ENCODE measurements at places on chromosomes 5 and 9. TPM values are rescaled to one million over a fixed set of nuclear protein-coding genes. Genes with fewer than 3 reads are reported as not detected.

Gene CORO2A
- total RNA-seq, result 1.6 TPM

Gene F12
- total RNA-seq, result 0.23 TPM

GRCh38 chr9:87766697-87767096 lies 40.8 kb downstream of the CTSL start:
- no peak for DNase-seq
- H3K4me3 ChIP-seq, result no peak overlapping the region
- H3K36me3 ChIP-seq, result no peaks in the 10 kb centered on the region
- no peaks in the 10 kb centered on the region for H3K27me3 ChIP-seq

DNA sequence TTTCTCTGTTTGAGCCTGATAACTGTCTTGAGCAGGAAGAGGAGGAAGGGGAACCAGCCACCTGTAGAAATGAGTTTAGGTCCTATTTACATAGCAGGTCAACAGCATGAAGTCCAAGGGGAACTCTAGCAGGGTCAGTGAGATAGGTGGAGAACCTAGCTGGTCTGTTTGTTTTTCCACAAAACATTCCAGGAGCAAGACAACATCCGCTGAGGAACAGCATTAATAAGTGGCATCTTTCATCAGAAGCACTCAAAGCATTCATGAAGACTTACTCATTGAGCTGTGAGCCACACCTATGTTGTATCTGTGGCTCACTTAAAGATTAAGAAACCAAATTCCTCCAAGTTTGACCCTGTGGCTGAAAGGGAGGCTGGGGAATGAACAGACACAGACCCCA lies 115.9 kb downstream of the ACTBL2 start:
- H3K27me3 ChIP-seq, result no peaks in the 10 kb centered on the region
- H3K4me1 ChIP-seq, result no peaks in the 10 kb centered on the region
- no peaks in the 10 kb centered on the region for H3K36me3 ChIP-seq
- no peak for DNase-seq
- no peak overlapping the region for H3K4me3 ChIP-seq
- H3K27ac ChIP-seq, result no peak overlapping the region

GRCh38 chr5:73061593-73061992 lies 58.8 kb upstream of the TMEM171 start:
- H3K4me1 ChIP-seq, result no peaks in the 10 kb centered on the region

Gene ANKRD18B
- not detected for total RNA-seq

DNA sequence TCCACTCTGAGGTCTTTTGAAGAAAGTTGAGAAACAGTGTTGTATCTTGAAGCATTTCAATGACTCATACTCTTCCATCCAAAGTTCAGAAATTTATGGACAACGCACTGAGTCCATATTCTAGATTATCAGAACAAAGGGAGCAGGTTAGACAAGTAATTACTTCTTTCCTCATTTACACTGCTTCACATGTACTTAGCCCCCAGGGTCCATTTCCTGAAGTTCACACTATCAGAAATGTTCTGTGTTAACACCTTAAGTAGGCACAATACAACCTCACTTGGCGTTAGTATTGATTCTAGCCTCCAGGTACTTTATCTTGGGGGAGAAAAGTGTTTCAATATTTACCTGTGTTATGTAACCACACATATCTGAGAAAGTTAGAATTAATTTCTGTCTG lies 487.9 kb upstream of the DMAC1 start:
- DNase-seq, result no peak
- no peaks in the 10 kb centered on the region for H3K27me3 ChIP-seq
- H3K36me3 ChIP-seq, result no peaks in the 10 kb centered on the region
- H3K4me1 ChIP-seq, result no peaks in the 10 kb centered on the region
- no peak overlapping the region for H3K27ac ChIP-seq

DNA sequence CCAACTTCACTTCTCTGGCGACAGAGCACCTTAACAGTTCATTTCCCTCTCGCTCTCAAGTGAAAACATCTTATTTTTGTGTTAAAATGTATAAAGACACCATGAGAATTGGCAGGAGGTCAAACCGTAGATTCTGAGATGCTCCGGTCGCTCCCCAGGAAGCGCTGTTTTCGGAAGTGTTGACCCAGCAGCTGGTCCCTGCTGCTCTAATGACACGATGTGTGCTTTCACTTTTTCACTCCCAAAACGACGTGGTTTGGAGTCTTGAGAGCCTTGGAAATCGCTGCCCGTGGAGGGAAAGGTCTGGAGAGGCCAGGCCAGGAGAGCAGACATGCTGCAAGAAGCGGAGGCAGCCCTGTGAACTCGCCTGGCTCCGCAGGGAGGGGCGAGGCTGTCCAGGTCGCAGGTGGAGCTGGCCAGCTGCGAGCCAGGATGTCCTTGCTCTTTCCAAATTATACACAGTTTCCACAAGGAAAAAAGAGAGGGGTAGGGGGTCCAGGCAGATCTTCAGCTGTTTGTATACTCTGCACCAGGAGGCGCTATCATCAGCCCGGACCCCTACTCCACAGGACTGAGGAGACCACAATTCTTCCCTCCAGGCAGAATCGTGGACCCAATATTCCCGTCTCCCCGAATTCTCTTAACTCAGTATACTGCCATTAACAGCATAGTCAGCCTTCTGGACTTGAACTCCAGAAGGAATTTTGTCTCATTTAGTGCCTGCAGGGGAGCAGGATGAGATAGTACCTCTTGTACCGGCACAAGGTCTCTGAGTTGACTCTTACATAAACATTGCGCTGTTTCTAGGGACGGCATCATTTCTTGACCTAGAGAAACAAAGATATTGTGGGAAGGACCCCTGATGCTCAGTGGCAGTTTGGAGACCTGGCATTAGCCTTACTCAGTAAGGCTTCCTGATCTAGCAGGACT lies 248.6 kb upstream of the ANKRD55 start:
- H3K4me3 ChIP-seq, result peak overlapping the region; percentile 71
- no peak for DNase-seq
- H3K27me3 ChIP-seq, result no peaks in the 10 kb centered on the region
- peaks cover 3% of the 10 kb centered on the region for H3K4me1 ChIP-seq
- peak overlapping the region; percentile 94 for H3K27ac ChIP-seq

- peaks cover 11% of the 10 kb centered on the region for H3K4me1 ChIP-seq
- DNase-seq, result no peak
- no peaks in the 10 kb centered on the region for H3K27me3 ChIP-seq
- no peak overlapping the region for H3K27ac ChIP-seq
- no peaks in the 10 kb centered on the region for H3K36me3 ChIP-seq
Observed at GRCh38 chr5:146799671-146800070, 78.9 kb downstream of the PPP2R2B start.

Gene GRM6
- not detected for total RNA-seq

GRCh38 chr9:38724754-38725153 lies 4.8 kb upstream of the FAM240B start:
- no peak overlapping the region for H3K27ac ChIP-seq
- H3K27me3 ChIP-seq, result no peaks in the 10 kb centered on the region
- no peak overlapping the region for H3K4me3 ChIP-seq
- no peak for DNase-seq
- H3K36me3 ChIP-seq, result no peaks in the 10 kb centered on the region

Gene SLC2A8
- 15.3 TPM for total RNA-seq

DNA sequence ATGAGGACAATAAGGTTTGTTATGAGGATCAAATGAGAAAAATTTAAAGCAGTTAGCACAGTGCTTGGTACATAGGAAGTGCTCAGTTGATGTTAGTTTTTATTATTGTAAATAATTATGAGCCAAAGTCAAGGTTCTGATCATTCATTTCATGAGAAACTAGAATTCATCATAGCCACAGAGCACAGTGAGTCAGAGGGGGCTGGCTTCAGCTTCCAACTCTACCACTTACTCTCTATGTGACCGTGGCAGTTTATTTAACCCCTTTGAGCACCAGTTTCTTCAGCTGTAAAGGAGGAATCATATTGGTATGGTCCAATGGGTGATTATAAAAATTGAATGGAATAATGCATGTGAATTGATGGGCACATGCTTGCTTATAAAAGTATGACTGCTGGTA lies 39.4 kb downstream of the KLHL3 start:
- no peak overlapping the region for H3K4me3 ChIP-seq
- H3K4me1 ChIP-seq, result no peaks in the 10 kb centered on the region
- DNase-seq, result no peak
- no peak overlapping the region for H3K27ac ChIP-seq
- no peaks in the 10 kb centered on the region for H3K36me3 ChIP-seq
- no peaks in the 10 kb centered on the region for H3K27me3 ChIP-seq

Gene B4GALT7
- 22.6 TPM for total RNA-seq

Gene KIF4B
- 0.09 TPM for total RNA-seq

DNA sequence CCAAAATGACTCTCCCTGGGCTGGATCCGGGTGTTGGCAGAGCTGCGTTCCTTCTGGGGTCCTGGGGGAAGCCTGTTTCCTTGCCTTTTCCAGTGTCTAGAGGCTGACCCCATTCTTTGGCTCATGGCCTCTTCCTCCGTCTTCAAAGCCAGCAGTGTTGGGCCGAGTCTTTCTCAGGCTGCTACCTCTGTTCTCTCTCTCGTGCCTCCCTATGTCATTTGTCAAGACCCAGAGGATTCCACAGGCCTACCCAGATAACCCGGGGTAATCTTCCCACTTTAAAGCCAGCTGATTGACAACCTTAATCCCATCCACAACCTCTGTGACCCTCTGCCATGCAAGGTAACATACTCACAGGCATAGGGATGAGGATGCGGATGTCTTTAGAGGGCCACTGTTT lies 55.0 kb upstream of the KCNMB1 start:
- H3K4me1 ChIP-seq, result no peaks in the 10 kb centered on the region
- no peak for DNase-seq
- H3K27me3 ChIP-seq, result no peaks in the 10 kb centered on the region

GRCh38 chr5:173775261-173776197 lies 112.6 kb upstream of the CPEB4 start:
- H3K27ac ChIP-seq, result no peak overlapping the region
- no peaks in the 10 kb centered on the region for H3K27me3 ChIP-seq
- no peaks in the 10 kb centered on the region for H3K4me1 ChIP-seq
- H3K36me3 ChIP-seq, result no peaks in the 10 kb centered on the region

Gene ECPAS
- 94.3 TPM for total RNA-seq

DNA sequence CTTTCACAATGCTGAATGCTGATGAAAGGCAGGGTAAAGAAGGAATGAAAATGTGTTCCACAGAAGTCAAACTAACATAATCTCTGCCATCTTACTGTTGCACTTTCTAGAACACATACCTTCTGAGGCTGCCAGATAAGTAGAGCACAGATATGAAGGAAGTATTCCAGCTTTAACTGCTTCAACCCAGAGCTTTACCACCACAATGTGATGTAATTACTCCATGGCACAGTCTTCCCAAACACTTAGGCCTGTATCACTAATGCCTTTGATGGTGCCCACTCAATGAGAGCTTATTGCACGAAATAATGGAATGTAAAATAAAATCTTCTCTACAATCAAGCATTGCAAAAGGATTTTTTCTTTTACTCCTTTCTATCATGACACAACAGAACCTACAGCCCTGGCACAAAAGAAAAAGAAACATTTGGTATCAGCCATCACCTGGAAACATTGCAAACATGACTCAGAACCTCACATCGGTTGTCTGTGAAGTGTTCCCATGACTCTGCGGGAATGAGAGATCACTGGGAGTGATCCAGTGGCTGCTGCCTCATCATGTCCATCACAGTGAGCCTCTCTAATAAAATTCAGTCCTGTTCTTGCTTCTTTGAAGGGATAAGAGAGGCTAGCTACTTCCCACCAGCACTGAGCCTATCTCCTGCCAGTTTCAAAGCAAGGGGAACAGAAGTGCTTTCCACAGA lies 385.8 kb downstream of the EFNA5 start:
- H3K36me3 ChIP-seq, result no peaks in the 10 kb centered on the region
- DNase-seq, result no peak
- H3K27me3 ChIP-seq, result no peaks in the 10 kb centered on the region

DNA sequence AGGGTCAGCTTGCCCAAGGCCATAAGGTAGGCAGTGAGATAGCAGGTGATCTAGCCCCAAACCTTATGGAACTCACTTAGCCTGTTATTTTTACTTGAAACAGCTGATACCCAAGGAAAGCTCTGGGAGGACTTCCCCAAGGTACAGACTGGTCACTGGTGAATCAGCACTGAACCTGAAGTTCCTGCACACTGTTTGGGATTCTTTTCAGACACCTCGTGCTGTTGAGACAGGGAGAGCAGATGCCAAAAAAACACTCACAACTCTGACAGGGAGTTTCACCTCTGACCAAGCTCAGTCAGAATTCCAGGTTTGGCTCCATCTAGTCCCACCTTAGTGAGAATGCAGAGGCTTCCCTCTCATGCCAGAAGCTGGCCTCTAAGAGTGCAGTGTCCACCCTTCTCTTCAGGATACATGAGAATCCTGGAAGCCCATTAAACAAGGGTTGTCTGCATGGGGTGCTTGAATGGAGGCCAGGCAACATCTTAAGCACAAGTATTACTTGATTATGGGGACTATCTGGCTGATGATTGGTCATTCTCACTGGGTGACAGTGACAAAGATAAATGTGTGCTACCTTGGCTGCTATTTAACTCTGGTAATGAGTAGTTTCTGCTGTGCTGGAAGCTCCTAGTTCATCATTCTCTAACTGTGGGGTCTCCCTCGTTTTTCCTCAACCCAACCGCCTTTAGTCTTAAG lies 122.8 kb upstream of the SLIT3 start:
- no peak overlapping the region for H3K4me3 ChIP-seq
- H3K27ac ChIP-seq, result no peak overlapping the region
- no peaks in the 10 kb centered on the region for H3K4me1 ChIP-seq
- H3K27me3 ChIP-seq, result no peaks in the 10 kb centered on the region
- no peaks in the 10 kb centered on the region for H3K36me3 ChIP-seq

- DNase-seq, result peak; percentile 84
- peak within 1 kb of the TSS; percentile 86 for H3K4me3 ChIP-seq
- H3K27me3 ChIP-seq, result no peaks in the 10 kb centered on the region
- H3K4me1 ChIP-seq, result peaks cover 1% of the 10 kb centered on the region
Observed at GRCh38 chr5:178895615-178896571, at the start of gene ZFP2. TSS of gene ZFP2 (plus strand) at chr5:178895913. CDS start at chr5:178931314, 35,401 bp downstream.

DNA sequence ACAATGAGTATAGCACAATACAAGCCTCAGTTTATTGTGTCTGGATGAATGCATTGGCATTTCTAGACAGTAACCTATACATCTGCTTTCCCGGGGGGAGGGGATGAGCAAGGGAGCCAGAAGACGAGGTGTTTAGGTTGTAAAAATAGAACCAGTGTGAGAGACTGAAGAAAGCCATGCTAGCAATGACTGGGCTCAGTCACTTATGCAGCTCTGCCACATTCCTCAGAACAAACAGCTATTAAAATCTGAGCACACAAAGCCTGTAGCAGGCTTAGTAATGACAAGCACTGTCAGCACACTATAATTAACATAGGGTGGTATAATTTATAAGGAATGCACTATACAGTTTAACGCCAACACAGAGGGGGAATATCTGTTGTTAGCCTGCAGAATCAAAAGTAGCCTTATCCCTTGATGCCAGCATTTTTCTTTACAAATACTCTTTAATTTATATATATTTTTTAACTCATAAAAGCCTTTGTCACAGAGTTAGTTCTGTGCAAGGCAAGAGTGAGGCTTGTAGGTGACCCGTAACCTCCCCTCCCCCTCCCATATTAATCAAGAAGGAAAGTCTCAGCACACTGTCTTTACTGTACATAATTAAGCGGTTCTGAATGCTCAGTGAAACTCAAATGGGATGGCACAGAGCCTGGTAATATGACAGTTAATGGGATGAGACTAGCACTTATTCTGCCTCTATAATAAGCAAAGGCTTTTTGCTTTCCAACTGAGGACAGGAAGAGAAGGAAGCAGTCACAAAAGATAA lies 295.4 kb downstream of the CSNK1G3 start:
- H3K27ac ChIP-seq, result no peak overlapping the region
- H3K27me3 ChIP-seq, result no peaks in the 10 kb centered on the region
- no peak for DNase-seq
